Bronchial smooth muscle cell (primary cell): ENCODE measurements at places on chromosomes 2 and 18. TPM values are rescaled to one million over a fixed set of nuclear protein-coding genes. Genes with fewer than 3 reads are reported as not detected.

Gene TMEM17
- 1.9 and 2.5 TPM in 2 replicates for total RNA-seq

Gene CUL3
- 48.2 and 51.9 TPM in 2 replicates for total RNA-seq

Gene KLF7
- 5.3 and 8.7 TPM in 2 replicates for total RNA-seq

Gene SPP2
- 0.16 TPM in 1 of 2 replicates, not detected in the other for total RNA-seq

Gene SLC14A1
- 55.5 and 131 TPM in 2 replicates for total RNA-seq

Gene TUBA3E
- not detected in 2 replicates for total RNA-seq

Gene SLC35F5
- 103 and 124 TPM in 2 replicates for total RNA-seq

Gene FSHR
- under 0.01 TPM in 1 of 2 replicates, not detected in the other for total RNA-seq

Gene MZT2B
- 126 and 277 TPM in 2 replicates for total RNA-seq

Gene GEN1
- 3.2 and 3.3 TPM in 2 replicates for total RNA-seq

Gene UCN
- 0.16 and 0.26 TPM in 2 replicates for total RNA-seq

Gene ABCB6
- total RNA-seq, result 26.8 and 61.6 TPM in 2 replicates

Gene CMPK2
- total RNA-seq, result 0.17 and 0.47 TPM in 2 replicates

Gene IL36G
- not detected in 2 replicates for total RNA-seq

Gene EIF2AK3
- total RNA-seq, result 22.9 and 24.5 TPM in 2 replicates

Gene SMAD2
- total RNA-seq, result 50.8 and 110 TPM in 2 replicates

Gene CPO
- total RNA-seq, result 0.16 and 0.17 TPM in 2 replicates

Gene CAPN14
- 0.16 and 0.17 TPM in 2 replicates for total RNA-seq

Gene DLGAP1
- 0.32 and 0.34 TPM in 2 replicates for total RNA-seq
